Hippocampal formation (tissue), 2 donors: ENCODE measurements at places on chromosomes 3 and 15.

- DNase-seq: no peak
Measured at GRCh38 chr3:53051929-53052328, 6.1 kb upstream of the SFMBT1 start.

- no peak for DNase-seq
Measured at GRCh38 chr3:4320096-4320911, 17.1 kb downstream of the SETMAR start.

GRCh38 chr15:39889601-39890000, 30.5 kb downstream of the GPR176 start:
- no peak for DNase-seq

DNA sequence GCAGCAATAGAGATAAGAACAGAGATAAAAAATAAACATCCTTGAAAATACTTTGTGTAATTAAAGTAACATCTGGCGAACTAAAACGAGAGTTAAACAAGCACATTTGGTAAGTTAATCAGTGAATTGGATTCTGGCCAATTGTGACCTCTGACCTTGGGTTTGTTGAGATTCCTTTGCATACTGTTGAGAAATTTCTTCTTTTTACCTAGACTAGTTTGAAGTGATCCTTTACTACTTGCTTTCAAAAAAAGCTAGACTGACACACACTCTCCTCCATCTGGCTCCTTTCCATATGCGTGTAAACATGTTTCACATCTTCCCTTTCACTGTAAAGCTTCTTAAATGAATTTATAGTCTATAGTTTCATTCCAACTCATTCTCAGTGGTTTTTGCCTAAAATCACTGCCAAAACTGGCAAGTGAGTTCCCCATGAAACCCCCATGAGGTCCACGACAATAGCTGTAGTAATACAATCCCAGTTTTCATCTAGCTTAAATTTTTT, 17.3 kb upstream of the GBE1 start:
- DNase-seq: no peak

DNA sequence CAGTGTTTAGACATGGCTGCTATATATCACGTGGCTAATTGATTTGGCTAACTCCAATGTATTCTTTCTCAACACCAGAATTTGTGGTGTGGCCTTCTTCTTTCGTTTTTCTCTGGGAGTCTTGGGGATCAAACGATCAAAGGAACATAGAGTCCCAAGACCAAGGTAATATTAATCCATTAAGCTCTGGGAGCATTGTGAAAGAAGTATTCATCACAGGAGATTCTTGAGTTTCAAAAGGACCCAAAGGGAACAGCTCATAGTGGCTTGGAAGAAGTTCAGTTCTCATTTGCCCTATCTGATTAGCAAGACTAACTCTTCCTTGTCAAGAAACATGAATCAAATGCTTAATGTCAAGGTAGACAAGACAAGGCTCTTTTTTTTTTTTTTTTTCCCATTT, 32.9 kb upstream of the TICRR start:
- no peak for DNase-seq

GRCh38 chr3:159174715-159175692, 373.1 kb downstream of the MFSD1 start:
- DNase-seq: no peak

GRCh38 chr3:56121716-56122115, 346.6 kb downstream of the ERC2 start:
- DNase-seq: no peak

DNA sequence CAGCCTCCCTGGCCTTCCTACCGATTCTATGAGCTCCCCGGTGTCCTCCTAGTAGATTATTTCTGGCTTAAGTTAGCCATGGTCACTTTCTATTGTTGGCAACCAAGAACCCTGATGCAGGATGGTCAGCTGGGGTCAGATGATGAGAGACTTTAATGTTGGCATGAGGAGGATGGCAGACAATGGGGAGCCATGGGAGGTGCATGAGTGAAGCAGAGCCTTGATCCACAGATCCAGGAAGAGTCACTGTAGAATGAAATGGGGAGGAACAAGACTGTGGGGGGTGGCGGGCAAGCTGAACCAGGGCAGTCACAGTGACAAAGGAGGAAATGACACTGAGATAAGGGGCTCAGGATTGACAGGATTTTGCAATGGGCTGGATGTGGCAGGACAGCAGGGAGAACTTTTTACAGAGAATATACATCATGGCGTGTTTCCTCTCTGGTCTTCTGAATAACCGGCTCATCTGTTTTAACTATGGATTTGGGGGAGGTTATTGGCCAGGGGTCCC, 60.9 kb downstream of the RPLP1 start:
- DNase-seq: no peak

- DNase-seq: no peak
Measured at GRCh38 chr3:156762631-156763185, 63.4 kb upstream of the LEKR1 start.

- DNase-seq: no peak
Measured at GRCh38 chr3:52373676-52374075, 57.6 kb downstream of the DNAH1 start.

DNA sequence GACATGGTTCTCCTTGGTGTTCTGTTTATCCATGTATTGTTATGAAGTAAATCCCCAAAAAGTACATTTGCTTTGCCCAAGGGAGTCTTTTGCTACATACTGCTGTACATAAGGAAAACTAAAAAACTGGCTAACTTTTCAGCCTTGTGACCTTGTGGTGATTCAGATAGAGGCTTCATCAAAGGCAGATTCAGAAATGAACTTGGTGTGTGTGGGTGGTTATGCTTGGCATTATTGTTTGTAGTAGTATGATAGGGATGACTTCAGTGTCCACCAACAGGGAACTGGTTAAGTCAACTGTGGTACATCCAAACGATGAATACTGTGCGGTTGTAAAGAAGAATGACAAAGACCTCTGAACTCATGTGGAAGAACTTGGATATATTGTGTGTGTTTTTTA, 75.6 kb upstream of the CHRNB4 start:
- DNase-seq: no peak
